ENCODE measurements at places on chromosomes 16 and 17.
A peak's percentile ranks its signal among the peaks of the same experiment; 100 is the strongest.

- no peak for DNase-seq
Measured at GRCh38 chr16:2734844-2735515, 15.0 kb upstream of the PRSS27 start.

- DNase-seq, result no peak
Measured at GRCh38 chr16:85137323-85138072, 25.2 kb upstream of the CIBAR2 start.

GRCh38 chr17:65071861-65072260 lies 15.3 kb upstream of the GNA13 start:
- peak; percentile 73 for DNase-seq

GRCh38 chr17:68344701-68345136 lies 53.4 kb downstream of the ARSG start:
- DNase-seq, result no peak

DNA sequence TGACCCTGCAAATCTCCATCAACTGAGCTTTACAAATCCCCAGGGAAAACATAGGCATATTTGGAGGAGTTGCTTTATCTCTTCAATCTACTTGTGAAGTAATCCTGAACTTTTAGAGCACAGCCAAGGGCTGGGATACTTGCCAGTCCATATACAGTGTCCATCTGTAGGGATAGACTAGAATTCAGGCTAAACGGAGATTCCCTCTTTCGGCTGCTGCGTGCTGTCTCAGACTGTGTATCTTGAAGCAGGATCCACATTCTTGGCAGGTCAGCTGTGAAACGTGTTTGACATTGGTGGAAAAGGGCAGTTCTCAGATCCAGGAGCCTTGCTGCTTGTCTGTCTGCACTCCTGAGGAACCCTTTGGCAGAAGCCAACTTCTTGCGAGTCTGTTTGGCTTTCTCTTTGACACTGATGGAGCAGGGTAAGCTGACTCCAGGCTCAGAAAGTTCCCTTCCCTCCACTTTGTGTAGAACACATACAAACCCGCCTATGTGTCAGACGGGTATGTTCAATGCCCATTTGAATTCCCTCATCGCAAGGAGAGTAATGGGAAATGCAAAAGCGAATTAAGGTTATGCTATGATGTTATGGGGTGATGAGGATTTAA lies 221.8 kb downstream of the MAP2K4 start:
- DNase-seq, result no peak

GRCh38 chr17:35931794-35932425 lies 1.3 kb upstream of the RDM1 start:
- no peak for DNase-seq

- no peak for DNase-seq
Measured at GRCh38 chr17:55288356-55289105, 23.8 kb downstream of the HLF start.

- DNase-seq, result peak; percentile 78
Measured at GRCh38 chr16:21156767-21157467, 1.6 kb upstream of the LDAF1 start.

GRCh38 chr16:16092925-16093627 lies 130.2 kb downstream of the ABCC6 start:
- DNase-seq, result no peak

DNA sequence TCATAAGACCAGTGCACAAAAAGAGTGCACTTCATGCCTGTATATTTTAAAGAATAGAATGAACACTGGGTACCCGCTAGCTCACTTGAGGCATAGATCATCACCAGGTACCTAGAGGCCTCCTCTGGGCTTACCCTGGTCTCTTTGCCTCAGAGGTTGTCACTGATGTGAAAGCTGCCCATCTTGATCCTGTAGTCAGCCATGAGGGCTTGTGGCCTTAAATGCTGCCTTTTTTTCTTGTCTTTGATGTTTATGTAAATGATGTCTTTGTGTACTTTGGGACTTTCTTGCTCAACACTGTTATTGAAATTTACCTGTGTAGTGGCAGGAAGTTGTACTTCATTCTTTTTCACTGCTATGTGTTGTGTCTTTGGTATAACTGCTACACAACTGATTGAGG lies 26.8 kb upstream of the SLC5A10 start:
- DNase-seq, result no peak

GRCh38 chr16:66382171-66382965 lies 15.9 kb downstream of the CDH5 start:
- peak; percentile 47 for DNase-seq

- DNase-seq, result no peak
Measured at GRCh38 chr16:2686912-2687507, 4.7 kb downstream of the KCTD5 start.

GRCh38 chr17:35291802-35292201 lies 48.9 kb downstream of the SLFN5 start:
- peak; percentile 17 for DNase-seq

DNA sequence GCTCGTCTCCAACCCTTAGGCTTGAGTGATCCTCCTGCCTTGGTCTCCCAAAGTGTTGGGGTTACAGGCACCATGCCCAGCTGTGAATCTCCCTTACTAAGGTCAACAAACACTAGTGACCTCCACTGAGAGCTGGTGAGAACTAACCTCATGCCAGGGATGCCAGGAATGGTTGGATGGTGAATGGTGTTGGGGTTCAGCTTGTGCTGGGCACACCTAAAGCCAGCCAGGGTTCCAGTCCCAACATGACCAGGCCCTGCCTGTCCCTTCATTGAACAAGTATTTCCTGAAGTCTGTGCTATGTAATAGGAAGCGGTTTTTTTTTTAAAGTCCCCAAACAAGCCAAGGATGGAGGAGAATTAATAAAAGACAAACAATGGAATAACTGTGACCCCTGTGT lies 56.0 kb upstream of the TOB1 start:
- DNase-seq, result no peak

DNA sequence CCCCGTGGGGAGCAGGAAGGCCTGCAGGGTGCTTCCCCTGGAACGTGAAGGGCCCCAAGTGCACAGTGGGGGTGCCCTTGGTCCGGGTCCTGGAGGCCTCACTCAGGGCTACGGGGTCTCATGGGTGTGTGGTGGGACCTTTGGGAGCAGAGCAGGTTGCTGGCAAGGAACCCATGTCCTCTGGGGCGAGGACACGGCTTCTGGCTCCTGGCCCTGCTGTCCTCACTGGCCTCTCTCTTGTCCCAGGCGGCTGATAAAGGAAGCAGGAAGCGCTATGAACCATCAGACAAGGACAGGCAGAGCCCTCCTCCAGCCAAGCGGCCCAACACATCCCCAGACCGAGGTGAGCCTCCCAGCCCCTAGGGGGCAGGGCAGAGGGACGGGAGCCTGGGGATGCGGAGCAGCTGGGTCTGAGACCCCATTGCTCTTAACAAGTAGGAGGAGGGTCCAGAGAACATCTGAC lies 9.8 kb upstream of the IL17C start:
- no peak for DNase-seq

DNA sequence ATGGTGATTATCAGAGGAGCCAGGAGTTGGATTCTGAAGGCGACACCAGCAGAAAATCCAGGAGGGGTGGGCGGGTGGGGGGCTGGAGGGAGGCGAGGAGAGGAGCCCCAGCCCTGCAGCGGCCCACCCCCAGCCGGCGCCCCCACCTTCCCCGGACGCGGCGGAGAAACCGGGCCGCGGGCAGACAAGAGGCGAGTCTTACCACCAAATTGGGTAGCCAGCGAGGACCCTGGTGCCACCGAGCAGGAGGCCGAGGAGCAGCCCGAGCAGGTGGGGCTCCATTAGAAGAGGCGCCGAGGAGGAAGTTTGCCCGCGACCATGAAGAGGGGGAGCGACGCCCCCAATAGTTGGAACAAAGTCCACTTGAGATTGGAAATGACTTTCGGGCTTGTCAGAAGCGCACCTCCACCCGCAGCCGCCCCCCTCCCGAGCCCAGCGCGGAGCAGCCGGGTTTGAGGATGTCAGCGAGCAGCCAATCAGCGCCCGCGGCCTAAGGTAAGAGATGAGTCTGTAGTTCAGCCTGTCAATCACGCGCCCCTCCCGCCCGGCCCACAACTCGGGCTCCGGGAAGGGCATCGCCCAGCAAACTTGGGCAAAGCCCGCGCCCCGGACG lies at the start of gene WNT3:
WNT3 (minus strand) TSS at position 377 of the 613 bp plus-strand sequence; CDS start at position 282, 95 bp downstream.
- DNase-seq, result no peak

- no peak for DNase-seq
Measured at GRCh38 chr16:61382435-61382834, 653.8 kb downstream of the CDH8 start.

GRCh38 chr17:41593306-41593981 lies 6.7 kb upstream of the KRT14 start:
- DNase-seq, result no peak

DNA sequence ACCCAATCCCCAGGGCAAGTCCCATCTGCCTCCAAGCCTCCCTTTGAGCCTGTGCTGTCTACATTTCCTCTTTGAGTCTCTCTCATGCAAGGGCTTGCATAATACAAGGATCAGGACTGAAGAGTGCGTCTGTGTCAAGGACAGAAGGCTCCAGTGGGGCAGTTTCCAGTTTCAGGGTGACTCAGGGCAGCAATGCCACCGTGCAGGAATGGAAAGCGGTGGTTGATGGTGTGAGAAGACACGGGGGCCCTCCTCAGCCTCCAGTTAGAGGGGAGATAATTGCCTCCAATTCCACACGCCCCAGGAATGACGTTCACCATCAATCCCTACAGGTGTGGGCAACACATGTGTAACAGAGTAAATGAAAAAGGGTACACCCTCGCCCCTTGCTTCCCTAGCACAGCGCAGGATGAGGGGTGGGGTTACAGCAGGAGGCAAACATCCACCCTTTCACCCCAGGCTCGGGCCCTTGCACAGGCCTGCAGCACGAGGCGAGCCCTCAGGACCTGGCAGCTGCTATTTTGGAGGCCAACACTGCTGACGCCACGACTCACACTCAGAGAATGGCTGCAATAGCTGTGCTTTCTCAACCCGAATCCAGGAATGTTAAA lies 24.8 kb upstream of the SLC25A19 start:
- no peak for DNase-seq

DNA sequence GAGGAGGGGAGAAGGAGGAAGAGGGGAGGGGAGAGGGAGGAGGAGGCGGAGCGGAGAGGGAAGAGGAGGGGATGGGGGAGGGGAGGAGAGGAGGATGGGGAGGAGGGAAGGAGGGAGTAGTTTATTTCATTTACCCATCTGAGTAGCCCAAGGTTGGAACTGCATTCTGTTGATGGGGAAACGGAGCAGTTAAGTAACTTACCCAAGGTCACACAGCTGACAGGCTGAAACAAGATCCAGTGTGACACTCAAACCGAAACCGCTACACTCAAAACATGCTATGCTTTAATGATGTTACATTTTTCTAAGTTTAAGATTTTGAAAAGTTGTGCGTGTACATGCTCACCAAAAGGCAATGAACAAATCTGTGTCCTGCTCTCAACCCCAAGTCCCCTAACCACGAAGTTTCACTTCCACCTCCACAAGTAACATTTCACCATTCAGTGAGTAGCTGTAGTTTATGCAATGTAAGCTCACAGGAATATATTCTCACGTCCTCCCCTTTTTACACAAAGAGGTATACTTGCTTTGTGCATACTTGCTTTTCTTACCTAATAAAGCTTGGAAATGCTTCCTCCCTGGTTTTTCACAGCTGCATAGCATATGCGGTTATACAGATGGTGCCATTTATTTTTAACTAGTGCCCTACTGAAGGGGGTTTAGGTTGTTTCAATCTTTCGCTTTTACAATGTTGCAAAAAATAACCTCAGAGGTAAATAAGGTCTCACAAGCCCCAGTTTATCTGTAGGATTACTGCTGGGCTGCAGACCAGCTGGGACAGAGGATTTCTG lies 275.3 kb downstream of the PARN start:
- DNase-seq, result no peak

GRCh38 chr16:88141580-88141979 lies 190.3 kb downstream of the BANP start:
- DNase-seq, result no peak

- DNase-seq, result peak; percentile 38
Measured at GRCh38 chr17:83083368-83084201, 4.2 kb downstream of the METRNL start.

DNA sequence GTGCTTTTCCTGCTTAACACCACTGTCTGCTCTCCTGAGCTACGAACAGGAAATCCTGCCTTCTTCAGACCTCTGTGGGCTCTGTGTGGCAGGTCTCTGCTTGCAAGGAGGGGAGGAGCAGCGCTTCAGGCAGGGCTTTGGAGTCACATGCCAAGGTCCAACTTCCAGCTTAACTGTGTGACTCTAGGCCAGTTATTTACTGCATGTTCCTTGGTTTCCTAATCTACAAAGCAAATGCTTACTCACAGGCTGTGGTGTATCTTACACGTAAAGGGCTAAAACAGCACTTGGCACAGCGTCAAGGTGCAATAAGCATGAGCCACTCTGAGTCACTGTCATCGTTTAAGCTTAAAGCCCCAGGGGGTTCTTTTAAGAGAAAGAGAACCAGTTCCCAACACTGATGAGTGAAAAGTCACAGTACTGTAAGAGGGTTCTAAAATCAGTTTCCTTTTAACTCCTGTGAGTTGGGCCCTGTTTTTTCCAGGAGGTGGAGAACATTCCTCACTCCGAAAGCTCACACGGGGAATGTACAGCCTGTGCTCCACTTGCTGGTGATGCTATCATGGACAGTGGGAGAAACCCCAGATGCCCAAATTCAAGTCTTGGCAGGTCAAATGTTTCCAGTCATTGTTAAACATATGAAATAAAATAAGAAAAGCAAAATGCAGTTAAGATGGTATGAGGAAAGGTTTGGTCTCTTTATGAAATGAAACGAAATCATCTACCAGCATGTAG lies 54.1 kb upstream of the BCAR1 start:
- peak; percentile 97 for DNase-seq

DNA sequence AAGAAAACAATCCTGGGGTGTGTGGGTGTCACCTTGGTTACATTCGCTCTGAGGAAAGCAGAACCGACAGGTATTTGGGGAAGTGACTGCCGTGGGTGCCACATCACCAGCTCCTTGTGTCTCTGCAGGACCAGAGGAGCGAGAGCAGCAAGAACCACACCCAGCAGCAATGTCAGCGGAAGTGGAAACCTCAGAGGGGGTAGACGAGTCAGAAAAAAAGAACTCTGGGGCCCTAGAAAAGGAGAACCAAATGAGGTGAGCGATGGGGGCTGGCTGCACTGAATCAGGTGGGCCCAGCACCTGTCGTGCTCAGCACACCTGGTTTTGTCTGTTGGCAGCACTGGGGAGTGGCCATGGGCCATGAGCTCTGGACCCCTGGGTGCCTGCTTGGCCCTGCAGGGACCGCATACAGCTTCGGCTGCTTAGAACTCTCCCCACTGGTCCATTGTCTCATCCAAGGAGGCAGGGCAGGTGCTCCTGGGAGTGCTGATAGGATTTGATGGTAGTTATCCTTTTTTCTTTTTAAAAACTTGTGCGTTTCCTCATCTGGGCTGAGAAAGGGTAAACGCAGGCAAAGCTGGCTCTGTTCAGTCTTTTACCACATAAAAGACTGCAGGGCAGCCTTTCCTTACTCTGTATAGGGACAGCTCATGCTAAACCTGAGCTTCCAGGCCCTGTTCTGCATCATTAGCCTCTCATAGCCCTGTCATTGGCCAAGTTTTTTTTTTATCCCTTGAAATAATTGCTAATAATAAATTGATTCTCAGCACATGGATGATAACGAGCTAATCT lies 29.4 kb downstream of the HMOX2 start:
- DNase-seq, result no peak

DNA sequence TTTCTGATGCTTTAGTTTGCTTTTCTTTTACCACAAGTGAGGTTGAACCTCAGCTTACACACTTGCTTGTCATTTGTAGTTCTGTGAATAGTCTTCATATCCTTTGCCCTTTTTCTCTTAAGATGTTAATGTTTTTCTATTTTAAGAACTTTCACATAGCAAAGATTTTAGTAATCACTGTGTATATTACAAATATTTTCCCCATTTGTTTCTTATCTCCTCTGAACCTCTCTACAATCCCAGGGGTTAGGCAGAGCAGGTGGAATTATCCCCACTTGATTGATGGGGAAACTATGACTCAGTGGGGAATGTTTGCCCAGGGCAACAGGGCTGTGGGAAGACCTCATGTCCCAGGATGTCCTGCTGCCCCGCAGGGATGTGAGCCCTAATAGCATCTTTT lies 11.7 kb upstream of the MYH3 start:
- no peak for DNase-seq

- DNase-seq, result no peak
Measured at GRCh38 chr16:78439646-78440045, 340.2 kb downstream of the WWOX start.
